ENCODE measurements at places on chromosomes 6 and 20.
A peak's percentile ranks its signal among the peaks of the same experiment; 100 is the strongest.

- no peak for DNase-seq
Observed at GRCh38 chr6:27531772-27532459, 59.0 kb upstream of the ZNF184 start.

DNA sequence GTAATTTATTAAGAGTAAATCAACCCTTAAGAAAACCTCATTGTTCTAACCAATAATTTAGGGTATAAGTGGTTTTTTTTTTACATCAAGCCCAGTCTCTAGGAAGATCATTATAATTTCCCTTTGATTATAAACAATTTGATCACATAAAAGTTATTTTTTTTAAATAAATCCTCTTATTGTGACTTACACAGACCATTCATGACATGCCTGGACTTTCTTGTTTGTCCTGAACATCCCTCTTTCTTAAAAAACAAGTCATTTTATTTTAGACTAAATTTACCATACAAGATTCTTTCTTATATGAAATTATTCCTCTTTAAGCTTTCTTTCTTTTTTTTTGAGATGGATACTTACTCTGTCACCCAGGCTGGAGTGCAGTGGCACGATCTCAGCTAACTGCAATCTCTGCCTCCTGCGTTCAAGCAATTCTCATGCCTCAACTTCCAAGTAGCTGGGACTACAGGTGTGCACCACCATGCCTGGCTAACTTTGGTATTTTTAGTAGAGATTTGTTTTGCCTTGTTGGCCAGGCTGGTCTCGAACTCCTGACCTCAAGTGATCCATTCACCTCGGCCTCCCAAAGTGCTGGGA, 53.6 kb upstream of the AGPAT4 start:
- no peak for DNase-seq

- DNase-seq = no peak
Observed at GRCh38 chr6:106732376-106732940, 103.1 kb downstream of the QRSL1 start.

- no peak for DNase-seq
Observed at GRCh38 chr6:3616565-3617176, 134.8 kb downstream of the PXDC1 start.

DNA sequence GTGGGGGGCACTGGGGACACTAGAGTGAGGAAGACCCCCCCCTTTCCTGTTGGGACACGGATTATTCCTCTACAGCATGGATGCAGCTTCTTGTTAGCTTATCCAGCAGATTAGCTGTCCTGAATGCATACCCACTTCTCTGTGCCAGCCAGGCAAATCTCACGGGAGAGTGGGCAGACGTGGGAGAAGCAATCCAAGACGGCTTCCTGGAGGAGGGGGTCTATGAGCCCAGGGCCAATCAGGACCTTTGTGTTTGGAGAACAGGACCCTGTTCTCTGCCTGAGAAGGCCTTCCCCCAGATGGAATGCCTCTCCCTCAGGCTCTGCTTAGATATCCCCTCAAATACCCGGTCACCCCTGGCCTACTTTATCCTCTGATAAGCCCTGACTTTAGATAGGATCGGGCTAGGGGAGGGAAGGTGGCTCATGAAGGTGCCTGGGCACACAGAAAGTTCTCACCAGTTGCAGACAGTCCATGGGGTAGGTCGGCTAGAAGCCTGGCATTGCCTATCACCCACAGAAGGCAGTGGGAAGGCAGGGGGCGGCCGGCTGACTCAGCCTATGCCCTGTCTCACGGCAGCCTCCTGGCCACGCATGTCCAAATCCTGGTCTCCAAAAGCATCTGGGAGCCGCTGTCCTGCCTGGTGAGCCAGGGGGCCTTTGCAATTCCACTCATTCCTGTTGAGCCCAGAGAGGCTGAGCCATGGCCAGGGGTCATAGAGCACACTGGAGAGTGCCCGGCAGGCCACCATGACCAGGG, 34.7 kb downstream of the SUN5 start:
- DNase-seq = no peak

DNA sequence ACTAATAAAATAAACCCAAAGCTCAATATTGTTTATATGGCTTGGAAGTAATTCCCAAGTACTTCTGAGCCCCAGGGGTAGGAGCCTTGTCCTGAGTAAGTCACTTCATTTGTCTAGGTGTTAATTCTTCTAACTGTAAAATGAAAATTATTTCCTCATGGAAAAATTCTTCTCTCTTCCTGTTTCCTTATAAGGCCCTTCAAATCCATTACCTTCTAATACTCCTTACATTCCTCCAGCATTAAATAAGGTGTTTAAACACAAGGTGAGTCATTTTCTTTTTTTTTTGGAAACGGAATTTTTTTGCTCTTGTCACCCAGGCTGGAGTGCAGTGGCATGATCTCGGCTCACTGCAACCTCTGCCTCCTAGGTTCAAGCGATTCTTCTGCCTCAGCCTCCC, 41.9 kb downstream of the PRR18 start:
- DNase-seq = no peak

GRCh38 chr6:11043378-11043960, 636 bp downstream of the ELOVL2 start:
- DNase-seq = peak; percentile 37

GRCh38 chr20:62433658-62434497, 6.5 kb upstream of the RBBP8NL start:
- DNase-seq = no peak

- DNase-seq = no peak
Observed at GRCh38 chr6:21214738-21215448, 378.7 kb upstream of the SOX4 start.

Data from fibroblast of pulmonary artery (primary cell).